ENCODE measurements at places on chromosomes 13 and 19. TPM values are rescaled to one million over a fixed set of nuclear protein-coding genes. Genes with fewer than 3 reads are reported as not detected.

- no peaks in the 10 kb centered on the region for H3K27me3 ChIP-seq
- DNase-seq: no peak
- no peak overlapping the region for H3K27ac ChIP-seq
- no peaks in the 10 kb centered on the region for H3K36me3 ChIP-seq
- H3K4me3 ChIP-seq: no peak overlapping the region
Measured at GRCh38 chr19:29085206-29085605, 127.7 kb downstream of the UQCRFS1 start.

GRCh38 chr13:46377554-46377953 is 9.5 kb downstream of the RUBCNL start:
- no peaks in the 10 kb centered on the region for H3K36me3 ChIP-seq
- no peak overlapping the region for H3K4me3 ChIP-seq
- H3K27me3 ChIP-seq: no peaks in the 10 kb centered on the region
- H3K4me1 ChIP-seq: no peaks in the 10 kb centered on the region

DNA sequence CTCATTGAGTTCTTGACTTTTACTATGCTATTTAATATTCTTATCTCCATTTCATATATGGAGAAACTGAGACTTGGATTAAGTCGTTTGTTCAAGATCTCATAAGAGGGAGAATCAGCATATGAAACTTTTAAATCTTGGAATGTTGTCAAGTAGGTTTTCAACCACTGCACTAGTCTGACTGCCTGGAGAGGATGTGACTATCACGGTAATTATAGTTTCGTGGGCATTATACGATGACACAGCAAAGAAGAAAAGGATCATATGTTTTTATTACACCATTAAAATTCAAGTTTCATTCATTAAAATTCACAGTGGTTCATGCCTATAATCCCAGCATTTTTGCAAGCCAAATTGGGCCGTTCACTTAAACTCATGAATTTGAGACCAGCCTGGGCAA is 555.2 kb downstream of the SLITRK1 start:
- DNase-seq: no peak
- peaks cover 9% of the 10 kb centered on the region for H3K4me1 ChIP-seq
- no peaks in the 10 kb centered on the region for H3K27me3 ChIP-seq
- no peak overlapping the region for H3K27ac ChIP-seq
- H3K36me3 ChIP-seq: peaks cover 7% of the 10 kb centered on the region

DNA sequence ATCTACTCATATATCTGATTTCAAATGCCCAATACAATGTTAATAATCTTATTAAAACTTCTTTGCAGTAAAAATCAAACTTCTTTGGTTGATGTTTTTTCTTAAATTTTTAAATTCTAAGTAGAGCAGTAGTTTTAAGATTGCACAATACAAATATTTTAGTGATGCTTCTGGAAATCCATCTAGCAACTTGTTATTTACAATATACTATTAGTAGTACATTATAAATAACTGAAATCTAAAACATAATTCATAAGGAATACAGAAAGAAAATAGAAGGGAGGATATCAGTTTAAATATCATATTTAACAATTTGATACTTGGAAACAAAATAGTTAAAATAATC is 569.7 kb downstream of the PCDH9 start:
- H3K36me3 ChIP-seq: no peaks in the 10 kb centered on the region
- peaks cover 15% of the 10 kb centered on the region for H3K4me1 ChIP-seq

GRCh38 chr19:2529473-2529918 is 53.6 kb downstream of the GADD45B start:
- no peak overlapping the region for H3K4me3 ChIP-seq
- no peaks in the 10 kb centered on the region for H3K27me3 ChIP-seq
- H3K36me3 ChIP-seq: peaks cover 14% of the 10 kb centered on the region
- H3K4me1 ChIP-seq: peaks cover 8% of the 10 kb centered on the region
- no peak overlapping the region for H3K27ac ChIP-seq

DNA sequence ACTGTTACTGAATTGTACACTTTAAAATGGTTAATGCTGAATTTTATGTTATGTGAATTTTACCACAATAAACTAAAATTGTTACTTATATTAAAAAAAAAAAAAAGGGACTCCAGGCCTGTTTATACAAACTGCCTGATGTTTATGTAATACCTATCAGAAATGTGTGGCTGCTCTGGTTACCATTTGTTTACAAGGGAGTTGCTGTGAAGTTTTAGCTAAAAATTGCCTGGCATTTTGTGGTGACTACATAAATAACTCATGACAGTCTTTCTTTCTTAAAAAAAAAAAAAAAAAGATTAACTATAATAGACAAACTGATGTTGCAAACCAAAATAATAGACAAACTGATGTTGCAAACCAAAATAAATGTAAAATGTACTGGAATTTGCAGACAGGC is 71.8 kb downstream of the CDADC1 start:
- DNase-seq: no peak
- H3K4me3 ChIP-seq: no peak overlapping the region
- H3K27me3 ChIP-seq: no peaks in the 10 kb centered on the region
- H3K36me3 ChIP-seq: no peaks in the 10 kb centered on the region
- no peak overlapping the region for H3K27ac ChIP-seq
- no peaks in the 10 kb centered on the region for H3K4me1 ChIP-seq

DNA sequence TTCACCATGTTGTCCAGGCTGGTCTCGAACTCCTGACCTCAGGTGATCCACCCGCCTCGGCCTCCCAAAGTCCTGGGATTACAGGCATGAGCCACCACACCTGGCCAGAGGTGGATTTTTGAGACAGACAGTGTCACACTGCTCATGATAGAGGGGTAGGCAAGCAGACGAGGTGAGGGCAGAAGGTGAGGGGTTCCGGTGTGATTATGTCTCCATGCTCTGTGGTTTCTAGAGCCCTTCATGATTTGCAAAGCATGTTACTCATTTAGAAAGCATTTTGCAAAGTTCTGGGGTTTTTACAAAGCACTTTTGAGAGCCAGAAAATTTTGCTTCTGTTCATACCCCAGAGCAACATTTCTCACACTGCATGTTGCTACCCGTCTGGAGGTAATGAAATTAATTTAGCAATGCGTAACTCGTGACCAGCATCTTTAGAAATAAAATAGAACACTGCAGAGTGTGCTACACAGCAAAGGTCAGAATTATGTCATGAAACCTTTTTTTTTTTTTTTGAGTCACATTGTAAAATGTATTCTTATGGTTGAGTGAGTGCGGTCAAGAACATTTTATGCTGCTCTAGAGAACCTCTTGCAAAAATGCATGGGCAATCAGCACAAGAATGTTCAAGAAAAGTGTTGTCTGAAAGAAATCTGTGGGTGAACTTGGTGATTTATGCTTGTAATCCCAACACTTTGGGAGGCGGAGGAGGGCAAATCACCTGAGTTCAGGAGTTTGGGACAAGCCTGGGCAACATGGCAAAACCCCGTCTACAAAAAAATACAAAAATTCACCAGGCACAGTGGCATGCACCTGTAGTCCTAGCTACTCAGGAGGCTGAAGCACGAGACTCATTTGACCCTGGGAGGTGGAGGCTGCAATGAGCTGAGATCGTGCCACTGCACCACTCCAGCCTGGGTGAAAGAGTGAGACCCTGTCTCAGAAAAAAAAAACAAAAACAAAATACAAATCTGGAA is 58.0 kb downstream of the MAP4K1 start:
- no peak overlapping the region for H3K27ac ChIP-seq
- no peaks in the 10 kb centered on the region for H3K4me1 ChIP-seq
- H3K4me3 ChIP-seq: no peak overlapping the region
- H3K36me3 ChIP-seq: peaks cover 16% of the 10 kb centered on the region
- no peaks in the 10 kb centered on the region for H3K27me3 ChIP-seq

DNA sequence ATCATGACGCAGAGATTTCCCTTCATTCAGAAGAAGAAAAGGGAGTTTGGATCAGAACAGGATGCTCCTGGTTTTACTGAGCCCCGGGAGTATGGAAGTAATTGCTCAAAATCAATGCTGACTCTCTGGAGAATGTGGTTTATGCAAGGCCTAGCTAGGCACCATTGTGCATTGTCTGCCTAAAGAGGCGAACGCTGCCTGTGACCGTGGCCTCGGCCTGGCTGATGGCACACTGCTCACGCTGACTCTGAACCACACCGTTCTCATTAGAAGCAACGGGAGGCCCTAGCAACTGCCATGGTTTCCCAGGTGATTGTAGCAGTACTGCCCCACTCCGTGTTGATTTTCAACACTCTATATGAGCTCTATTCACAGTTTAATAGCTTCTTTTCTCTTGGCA is 41.7 kb upstream of the UBL3 start:
- no peak overlapping the region for H3K27ac ChIP-seq
- H3K4me3 ChIP-seq: no peak overlapping the region
- H3K27me3 ChIP-seq: no peaks in the 10 kb centered on the region
- no peak for DNase-seq

- no peaks in the 10 kb centered on the region for H3K36me3 ChIP-seq
- peaks cover 4% of the 10 kb centered on the region for H3K4me1 ChIP-seq
- no peak overlapping the region for H3K27ac ChIP-seq
- no peak overlapping the region for H3K4me3 ChIP-seq
- no peaks in the 10 kb centered on the region for H3K27me3 ChIP-seq
Measured at GRCh38 chr13:71242201-71242600, 624.8 kb downstream of the DACH1 start.

- H3K27ac ChIP-seq: no peak overlapping the region
- H3K4me3 ChIP-seq: no peak overlapping the region
- H3K4me1 ChIP-seq: peaks cover 18% of the 10 kb centered on the region
- DNase-seq: peak; percentile 73
Measured at GRCh38 chr13:35826626-35827254, 304.4 kb downstream of the DCLK1 start.

- peaks cover 25% of the 10 kb centered on the region for H3K27me3 ChIP-seq
- no peaks in the 10 kb centered on the region for H3K36me3 ChIP-seq
- H3K27ac ChIP-seq: no peak overlapping the region
- H3K4me3 ChIP-seq: no peak overlapping the region
- no peak for DNase-seq
- peaks cover 12% of the 10 kb centered on the region for H3K4me1 ChIP-seq
Measured at GRCh38 chr13:97108530-97108900, 113.6 kb upstream of the MBNL2 start.

- H3K4me1 ChIP-seq: peaks cover 42% of the 10 kb centered on the region
- peak; percentile 85 for DNase-seq
- peaks cover 85% of the 10 kb centered on the region for H3K27me3 ChIP-seq
- peak overlapping the region; percentile 83 for H3K4me3 ChIP-seq
- H3K36me3 ChIP-seq: no peaks in the 10 kb centered on the region
- H3K27ac ChIP-seq: no peak overlapping the region
Measured at GRCh38 chr19:30227661-30228112, 144.5 kb upstream of the ZNF536 start.

- no peak overlapping the region for H3K27ac ChIP-seq
- no peak for DNase-seq
- H3K27me3 ChIP-seq: no peaks in the 10 kb centered on the region
- H3K4me3 ChIP-seq: no peak overlapping the region
- peaks cover 5% of the 10 kb centered on the region for H3K4me1 ChIP-seq
- H3K36me3 ChIP-seq: no peaks in the 10 kb centered on the region
Measured at GRCh38 chr19:29833614-29834261, 21.9 kb downstream of the CCNE1 start.

- H3K4me1 ChIP-seq: peaks cover 1% of the 10 kb centered on the region
- H3K27ac ChIP-seq: no peak overlapping the region
- H3K36me3 ChIP-seq: no peaks in the 10 kb centered on the region
- no peaks in the 10 kb centered on the region for H3K27me3 ChIP-seq
- H3K4me3 ChIP-seq: no peak overlapping the region
Measured at GRCh38 chr13:92224825-92225224, 826.4 kb downstream of the GPC5 start.

DNA sequence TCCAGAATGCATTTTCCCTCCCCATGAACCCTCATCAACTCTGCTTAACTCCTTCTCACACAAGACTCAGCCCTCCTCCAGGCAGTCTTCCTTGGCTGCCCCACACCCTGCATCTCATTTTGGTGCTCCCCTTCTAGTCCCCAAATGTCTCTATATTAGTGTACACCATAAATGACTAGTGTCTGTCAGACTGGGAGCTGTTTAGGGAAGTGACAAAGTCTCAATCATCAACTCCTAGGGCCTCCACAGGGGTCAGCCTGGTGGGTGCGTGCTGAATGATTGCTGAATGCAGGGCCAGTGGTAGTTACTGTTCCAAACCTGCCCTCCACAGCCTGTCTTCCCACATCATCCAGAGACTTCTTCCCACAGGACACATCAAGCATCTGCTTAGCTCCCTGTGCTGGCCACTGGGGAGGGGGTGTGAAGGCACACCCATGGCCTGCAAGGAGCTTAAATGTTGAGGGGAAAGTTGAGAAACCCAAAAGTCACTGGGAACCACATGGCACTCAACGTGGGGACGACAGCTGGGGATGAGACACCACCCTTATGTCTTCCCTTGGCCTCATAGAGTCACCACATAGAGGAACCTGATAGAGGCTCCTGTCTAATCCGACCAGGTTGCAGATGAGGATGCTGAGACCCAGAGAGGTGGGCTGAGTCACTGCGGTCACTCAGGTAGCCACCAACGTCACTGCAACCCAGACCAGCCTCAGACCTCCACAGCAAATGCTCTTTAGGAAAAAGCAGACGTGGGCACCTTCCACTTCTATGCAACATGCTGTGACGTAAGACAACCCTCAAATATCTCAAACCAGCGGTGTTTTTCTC is 79.3 kb upstream of the TM9SF2 start:
- H3K4me3 ChIP-seq: no peak overlapping the region
- no peak overlapping the region for H3K27ac ChIP-seq
- H3K36me3 ChIP-seq: no peaks in the 10 kb centered on the region
- H3K27me3 ChIP-seq: no peaks in the 10 kb centered on the region

- H3K4me3 ChIP-seq: no peak overlapping the region
- H3K36me3 ChIP-seq: no peaks in the 10 kb centered on the region
- no peak for DNase-seq
- no peak overlapping the region for H3K27ac ChIP-seq
Measured at GRCh38 chr13:53240401-53241025, 211.9 kb downstream of the OLFM4 start.

DNA sequence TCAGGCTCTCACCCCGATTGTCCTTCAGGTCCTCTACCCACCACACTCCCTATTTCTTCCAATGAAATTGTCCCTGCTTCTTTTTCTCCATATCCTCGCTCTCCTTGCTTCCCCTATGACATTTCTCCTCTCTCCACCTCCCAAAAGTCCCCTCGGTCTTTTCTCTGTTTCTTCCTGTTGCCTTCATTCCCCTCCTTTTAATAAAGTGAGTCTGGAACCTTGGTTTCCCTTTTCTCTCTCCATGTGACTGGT is 676 bp upstream of the ZNF574 start:
- H3K27me3 ChIP-seq: no peaks in the 10 kb centered on the region
- peak overlapping the region; percentile 100 for H3K27ac ChIP-seq
- peaks cover 21% of the 10 kb centered on the region for H3K36me3 ChIP-seq
- peak overlapping the region; percentile 99 for H3K4me3 ChIP-seq
- peaks cover 45% of the 10 kb centered on the region for H3K4me1 ChIP-seq

DNA sequence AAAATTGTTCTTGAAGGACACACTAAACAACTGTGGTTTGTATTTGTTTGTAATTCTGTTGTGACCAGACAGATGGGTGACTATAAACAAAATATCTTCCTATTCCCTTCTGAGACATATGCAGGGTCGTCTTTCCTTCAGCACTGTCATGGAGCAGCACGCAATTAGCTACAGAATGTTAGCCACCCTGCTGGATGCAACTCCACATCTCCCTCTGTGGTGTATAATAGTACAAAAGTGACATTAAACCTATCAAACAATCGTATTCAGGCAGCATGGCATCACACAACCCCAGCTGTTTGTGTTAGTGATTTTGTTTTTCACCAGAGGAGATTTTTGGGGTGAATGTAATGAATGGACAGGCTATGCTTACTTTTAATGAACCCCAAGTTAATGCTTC is 146.2 kb downstream of the GPC6 start:
- DNase-seq: no peak
- no peak overlapping the region for H3K4me3 ChIP-seq
- H3K4me1 ChIP-seq: peaks cover 8% of the 10 kb centered on the region
- H3K27ac ChIP-seq: no peak overlapping the region
- H3K27me3 ChIP-seq: no peaks in the 10 kb centered on the region

Gene ZNF540
- total RNA-seq: 0.07 TPM

Gene EFNA2
- 14.2 TPM for total RNA-seq

Gene IGFL3
- not detected for total RNA-seq
